ENCODE measurements at places on chromosomes 4 and X.

- DNase-seq: no peak
These were observed 7.7 kb downstream of the COL4A5 start for GRCh38 chrX:108447303-108447702.

DNA sequence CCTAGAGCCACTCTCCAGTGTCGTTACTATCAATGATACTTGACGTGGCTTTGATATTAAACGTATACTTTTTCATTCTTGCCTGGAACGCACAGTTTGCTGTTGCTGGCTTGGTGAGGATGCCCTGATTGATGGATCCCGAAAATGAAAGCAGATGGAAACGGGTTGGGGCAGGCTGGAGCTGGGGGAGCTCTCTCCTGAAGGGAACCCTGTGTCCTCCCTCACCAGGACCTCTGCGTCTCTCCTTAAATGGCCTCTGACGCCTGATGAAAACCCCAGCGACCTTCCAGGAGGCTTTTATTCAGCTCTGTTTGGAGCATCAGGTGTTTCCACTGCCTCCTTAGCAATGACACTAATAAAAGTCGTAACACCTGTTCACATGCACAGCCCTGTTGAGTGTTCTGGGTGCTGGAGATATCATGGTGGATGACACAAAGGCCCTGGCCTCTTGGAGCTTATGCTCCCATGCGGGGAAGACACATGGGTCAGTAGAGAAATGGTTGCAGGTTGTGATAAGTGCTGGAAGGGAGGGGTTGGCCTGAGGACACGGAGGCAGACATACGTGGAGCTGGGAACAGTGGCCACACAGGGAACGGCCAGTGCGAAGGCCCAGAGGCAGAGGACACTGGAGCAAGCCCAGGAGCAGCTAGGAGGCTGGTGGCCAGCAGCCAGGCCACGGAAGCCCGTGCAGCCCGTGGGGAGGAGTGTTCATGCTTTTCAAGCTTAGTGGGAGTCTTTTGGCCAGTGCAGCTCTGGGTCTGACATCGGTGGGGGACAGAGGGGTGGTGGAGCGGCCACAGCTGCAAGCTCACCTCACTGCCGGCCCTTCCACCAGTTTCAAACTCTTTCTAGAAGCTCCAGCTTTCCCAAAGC is 7.5 kb downstream of the MSANTD1 start:
- DNase-seq: no peak

GRCh38 chrX:17814557-17814956 is 46.5 kb downstream of the RAI2 start:
- DNase-seq: no peak

DNA sequence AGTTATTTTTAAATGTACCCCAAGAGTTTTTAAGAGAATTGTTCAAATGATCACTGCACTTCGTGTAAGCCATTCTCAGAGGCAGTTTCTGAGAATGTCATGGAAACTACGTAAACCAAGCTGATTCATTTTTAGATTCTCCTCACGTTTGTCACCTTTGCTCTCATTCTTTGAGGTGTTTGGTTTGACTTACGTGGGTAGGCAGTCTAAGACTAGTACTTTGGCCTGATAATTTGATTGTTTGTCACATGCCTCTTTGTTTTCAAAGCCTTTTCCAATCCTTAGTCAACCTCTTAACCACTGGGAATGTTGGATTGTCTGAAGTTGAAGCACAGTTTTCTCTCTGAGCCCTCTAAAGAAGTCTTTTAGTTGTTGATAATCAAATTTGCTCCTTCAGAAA is 10.5 kb downstream of the SEPTIN11 start:
- no peak for DNase-seq

DNA sequence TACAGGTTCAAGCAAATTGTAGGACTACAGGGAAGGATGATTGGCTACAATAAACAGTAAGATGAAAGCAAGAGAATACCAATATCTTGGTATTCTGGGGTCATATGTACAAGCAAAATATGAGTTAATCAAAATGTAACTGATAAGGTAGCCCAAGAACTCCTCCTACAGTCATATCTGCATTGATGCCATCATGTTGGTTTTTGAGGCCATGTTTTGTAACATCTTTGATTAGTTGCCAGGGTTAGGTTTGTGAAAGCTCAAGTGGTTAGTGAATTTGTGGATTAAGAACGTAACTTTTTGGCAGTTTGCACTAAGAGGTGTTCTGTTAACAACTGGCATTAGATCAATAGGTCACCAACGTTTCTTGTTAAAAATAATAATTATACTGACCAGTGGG is 59.6 kb downstream of the USP9X start:
- DNase-seq: no peak

DNA sequence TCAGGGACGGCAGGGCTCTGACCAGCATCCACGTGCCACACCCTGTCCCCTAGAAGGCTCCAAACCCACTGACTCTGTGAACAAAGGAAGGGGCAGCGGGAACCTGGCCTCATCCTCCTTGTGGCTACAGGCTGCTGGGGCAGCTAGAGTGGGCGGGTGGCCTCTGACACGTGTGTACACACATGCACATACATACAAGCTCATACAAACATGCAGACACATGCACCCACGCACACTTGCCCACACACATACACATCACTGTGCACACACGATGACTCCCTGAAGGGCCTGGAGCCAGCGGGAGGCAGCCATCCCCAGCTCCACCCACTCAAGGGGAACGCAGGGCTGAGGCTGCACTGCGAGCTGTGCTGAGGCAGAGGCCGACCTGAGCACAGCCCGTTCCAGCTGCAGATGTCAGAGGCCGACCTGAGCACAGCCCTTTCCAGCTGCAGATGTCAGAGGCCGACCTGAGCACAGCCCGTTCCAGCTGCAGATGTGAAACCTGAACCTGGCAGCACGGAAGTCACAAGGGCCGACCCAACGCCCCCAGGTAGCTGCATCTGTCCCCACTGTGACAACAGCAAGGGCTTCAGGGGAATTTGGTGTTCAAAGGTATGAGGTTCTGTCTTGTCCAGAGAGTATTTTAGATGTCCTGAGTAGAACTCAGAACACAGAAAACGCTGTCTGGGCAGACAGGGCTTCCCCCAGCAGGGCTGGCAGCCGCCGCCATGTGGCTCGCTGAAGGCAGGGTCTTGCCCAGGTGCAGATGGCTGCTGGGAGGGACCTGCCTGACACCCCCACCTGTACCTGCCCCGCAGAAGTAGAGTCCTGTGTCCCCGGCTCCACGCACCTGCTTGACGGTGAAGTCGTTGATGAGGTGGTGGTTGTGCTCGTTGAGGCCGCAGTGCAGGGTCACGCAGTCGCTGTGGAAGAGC is 33.5 kb downstream of the CTBP1 start:
- peak; percentile 16 for DNase-seq

DNA sequence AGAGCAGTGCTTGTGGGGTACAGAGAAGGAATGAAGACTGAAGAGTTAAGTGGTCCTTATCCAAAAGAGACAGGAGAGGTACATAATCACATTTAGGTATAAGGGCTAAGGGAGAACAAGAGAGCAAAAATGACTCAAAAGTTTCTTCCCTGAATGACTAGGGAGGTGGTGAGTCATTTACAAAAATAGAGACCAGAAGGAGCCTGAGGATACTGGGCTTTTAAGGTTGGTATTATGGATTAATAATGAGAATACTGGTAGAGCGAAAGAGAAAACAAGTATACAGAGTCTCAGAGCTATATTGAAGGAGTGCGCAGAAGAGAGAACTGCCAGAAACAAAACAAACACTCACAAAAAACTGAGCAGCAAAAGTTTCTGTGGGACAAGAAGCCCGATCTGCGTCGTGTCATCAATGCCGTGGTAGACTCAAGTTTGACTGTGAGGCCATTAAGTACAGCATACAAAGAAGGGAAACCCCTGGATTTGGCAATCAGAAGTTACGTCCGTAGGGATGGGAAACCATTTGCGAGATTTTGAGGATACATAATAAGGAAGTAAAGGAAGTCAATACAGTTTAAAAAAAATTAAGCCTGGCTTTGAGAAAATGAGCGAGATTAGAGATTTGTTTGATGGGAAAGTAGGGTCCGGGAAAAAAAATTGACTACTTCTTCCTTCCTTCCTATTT is 129.1 kb upstream of the STIM2 start:
- DNase-seq: peak; percentile 23

DNA sequence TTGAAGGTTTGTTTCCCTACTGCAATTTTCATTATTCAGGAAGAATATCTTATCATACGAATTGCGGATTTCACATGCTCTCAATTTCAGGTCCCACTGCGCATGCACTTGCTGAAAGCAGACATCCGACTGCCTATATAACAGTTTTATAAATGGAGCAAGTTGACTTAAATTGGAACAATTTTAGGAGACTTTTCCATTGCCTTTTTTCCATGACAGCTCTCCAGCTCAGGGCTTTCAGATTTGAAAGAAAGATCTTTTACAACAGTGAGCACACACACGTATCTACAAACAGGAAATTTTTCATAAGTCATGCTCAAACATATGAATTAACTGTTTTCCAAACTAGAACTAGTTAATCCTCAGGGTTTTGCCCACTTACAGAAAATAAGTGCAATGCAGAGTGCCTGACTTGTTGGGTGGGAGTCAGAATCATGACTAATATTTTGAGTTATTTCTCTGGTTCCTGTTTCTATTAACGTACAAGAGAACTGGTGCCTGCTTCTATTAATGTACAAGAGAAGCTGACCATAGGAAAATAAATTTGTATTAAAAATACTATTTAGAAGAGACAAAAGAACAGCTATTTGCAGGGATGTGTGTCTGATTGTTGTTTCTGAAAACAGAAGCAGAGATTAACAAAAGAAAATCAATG is 137.9 kb downstream of the GPC3 start:
- DNase-seq: peak; percentile 14

DNA sequence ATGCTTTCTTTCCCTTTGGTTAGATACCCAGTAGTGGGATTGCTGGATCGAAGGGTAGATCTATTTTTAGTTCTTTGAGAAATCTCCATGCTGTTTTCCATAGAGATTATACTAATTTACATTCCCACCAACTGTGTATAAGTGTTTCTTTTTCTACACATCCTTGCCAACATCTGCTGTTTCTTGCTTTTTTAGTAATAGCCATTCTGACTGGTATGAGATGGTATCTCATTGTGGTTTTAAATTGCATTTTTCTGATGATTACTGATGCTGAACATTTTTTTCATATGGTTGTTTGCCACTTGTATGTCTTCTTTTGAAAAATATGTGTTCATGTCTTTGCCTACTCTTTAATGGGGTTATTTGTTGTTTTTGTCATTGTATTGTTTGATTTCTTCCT is 6.6 kb upstream of the AGA start:
- DNase-seq: no peak
